GM03348 (cell line): ENCODE measurements at places on chromosomes 7 and 10.

DNA sequence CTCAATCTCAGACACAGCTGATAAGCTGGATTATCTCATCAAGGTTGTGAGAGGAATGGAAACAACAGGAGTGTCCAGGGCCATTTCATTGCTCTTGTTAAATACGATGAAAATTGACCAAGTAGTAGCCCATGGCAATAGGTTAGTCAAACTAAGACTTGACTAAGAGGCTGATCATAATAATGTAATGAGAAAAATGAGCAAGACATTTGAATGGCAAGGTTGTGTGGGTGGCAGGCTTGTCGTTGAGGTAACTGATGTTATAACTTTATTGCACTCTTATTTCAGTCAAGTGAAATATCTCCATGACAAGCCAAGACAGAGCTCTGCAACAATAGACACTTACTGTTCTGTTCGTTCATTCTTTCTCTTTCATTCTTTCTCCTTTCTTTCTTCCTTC, 532.0 kb downstream of the GATA3 start:
- DNase-seq = no peak

DNA sequence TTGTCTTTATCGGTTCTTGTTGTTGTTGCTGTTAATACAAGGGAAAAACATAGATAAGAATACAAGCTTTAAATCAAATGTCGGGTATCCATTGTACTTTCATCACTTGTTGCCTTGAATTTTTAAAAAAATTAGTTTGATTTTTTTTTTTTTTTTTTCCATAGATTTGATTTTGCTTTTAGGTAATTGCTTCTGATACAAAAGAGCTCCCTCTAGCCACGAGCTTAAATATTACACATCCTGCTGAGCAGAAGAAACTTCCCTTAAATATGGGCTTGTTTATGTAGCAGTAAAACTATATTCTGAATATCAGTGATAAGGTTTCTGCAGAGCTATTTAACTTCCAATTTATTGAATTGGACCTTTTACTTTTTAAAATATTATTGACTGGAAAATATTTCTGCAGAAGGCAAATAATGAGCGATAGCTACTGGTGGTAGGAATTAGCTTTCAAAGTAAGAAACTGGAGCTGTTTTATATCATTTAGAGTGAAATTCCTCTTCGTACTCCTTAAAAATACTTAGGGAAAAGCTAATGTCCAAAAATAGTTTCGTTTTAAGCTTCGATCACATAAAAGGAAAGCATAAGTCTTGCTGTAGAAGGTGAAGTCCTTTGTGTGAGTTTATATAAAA, 216.9 kb downstream of the POLR1F start:
- peak; percentile 52 for DNase-seq

GRCh38 chr10:128575761-128576160, 449.5 kb upstream of the MKI67 start:
- no peak for DNase-seq

- no peak for DNase-seq
Observed at GRCh38 chr10:97928897-97929296, 79.3 kb downstream of the GOLGA7B start.

- DNase-seq = no peak
Observed at GRCh38 chr10:63812501-63812900, 291.3 kb downstream of the REEP3 start.

DNA sequence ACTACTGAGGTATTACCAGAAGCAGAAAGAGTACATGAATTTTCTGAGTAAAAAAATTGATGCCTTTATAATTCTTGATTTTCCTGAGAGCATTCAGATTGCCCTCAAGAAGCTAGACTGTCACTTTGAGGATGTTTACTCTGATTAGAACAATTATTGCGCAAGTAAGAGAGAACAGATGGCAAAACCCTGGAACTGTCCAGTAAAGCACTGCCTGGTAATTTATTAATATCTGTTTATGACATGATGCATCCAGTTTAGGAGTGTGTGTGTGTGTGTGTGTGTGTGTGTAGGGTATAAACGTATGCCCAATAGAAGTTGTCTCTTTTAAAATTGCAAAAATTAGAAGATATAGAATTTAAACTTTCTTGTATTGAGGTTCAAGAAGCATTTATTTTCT, 379.7 kb downstream of the PHTF2 start:
- peak; percentile 15 for DNase-seq

DNA sequence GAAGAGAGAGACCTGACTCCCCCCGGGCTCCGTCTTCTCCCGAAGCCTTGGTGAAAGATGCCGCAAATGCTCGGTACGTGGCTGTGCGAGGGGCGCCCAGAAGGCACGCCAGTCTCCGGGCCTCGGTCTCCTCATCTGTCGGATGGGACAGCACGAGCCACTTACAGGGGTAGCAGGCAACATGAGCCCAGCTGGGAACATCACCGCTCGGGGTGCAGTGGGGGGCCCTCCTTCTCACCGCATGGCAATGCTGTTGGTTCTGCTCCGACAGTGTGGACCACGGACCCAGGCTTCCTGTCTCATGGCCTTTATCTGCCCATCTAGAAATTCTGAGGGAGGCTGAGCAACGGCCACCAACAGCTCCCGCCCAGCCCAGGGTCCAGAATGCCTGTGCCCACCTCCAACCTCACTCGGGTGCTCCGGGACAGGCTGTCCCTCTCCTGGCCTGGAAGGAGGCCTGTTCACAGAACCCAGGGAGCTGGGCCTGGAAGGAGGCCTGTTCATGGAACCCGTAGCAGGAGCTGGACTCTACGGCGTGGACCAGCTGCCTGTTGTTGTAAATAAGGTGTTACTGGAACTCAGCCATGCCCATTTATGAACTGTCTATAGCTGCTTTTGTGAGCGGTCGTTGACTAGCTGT, 15.8 kb downstream of the ADAP1 start:
- DNase-seq = no peak

DNA sequence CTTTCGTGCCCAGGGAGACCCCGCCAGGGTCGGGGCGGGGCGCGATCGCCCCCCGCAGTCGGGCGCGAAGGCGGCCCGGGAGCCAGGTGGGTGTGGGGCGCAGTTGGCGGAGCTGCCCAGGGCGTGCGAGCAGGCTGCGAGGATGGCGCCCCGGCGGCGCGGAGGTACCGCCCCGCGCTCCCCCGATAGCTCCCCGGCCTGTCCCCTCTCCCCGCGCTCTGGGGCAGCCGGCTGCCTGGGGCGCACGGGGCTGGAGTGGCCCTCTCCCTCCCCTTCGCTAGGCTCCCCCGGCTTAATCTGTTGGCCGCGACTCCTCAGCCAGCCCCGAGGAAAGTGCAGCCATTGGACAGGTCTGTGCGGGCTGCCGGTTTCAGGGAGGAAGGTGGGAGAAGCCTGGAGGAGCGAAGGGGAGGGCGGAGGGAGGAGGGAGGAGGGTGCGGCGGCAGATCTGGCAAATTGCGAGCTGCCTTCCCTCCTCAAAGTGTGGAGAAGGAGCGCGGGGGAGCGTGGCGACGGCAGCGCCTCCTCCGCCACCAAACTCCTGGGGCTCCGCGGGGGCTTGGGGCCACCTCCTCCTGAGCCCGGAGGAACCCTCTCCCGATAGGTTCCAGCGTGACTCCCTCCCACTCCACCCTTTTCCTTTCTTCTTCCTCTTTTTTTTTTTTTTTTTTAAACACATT, 361 bp upstream of the PLXDC2 start:
- peak; percentile 42 for DNase-seq

GRCh38 chr7:32868116-32868515, 23.4 kb downstream of the KBTBD2 start:
- DNase-seq = no peak

DNA sequence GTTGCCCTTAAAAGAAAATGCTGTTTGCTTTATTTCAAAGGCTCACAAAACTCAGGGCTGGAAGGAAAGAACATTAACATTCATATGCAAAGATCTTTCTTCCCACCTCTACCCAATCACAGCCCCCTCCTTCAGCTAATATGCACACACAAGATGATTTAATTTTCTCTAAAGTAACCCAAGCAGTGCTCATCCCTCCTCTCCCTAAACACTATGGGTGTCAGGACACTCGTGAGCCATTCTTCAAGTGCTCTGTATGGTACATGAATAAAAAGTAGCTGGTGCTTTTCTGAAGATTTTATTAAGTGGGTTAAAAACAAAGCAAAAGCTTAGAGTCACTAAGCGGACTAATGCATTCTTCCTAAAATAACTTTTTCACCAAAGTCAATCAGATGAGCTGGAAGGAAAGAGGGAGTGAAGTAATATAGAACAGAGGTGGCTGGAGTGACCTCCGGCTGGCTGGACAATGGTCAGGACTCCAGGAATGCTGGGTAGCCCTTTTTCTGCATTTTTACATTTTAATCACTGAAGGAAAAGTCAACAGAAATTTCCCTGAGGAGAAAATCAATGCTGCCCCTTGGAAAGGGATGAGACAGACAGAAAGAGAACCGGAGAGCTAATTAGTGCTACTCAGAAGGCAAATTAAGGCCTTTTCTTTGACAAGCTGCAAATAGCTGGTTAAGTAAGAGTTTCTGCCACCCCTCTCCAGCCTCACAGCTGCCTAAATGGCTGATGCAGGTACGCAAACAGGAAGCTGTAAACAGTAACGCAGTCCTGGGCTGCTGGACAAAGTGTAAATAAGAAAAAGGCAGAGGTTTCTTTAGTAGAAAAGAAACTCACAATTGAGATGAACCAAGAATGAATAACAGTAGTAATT, 6.6 kb downstream of the DGKI start:
- DNase-seq = no peak

GRCh38 chr7:2662273-2663120, 25.5 kb upstream of the AMZ1 start:
- no peak for DNase-seq

DNA sequence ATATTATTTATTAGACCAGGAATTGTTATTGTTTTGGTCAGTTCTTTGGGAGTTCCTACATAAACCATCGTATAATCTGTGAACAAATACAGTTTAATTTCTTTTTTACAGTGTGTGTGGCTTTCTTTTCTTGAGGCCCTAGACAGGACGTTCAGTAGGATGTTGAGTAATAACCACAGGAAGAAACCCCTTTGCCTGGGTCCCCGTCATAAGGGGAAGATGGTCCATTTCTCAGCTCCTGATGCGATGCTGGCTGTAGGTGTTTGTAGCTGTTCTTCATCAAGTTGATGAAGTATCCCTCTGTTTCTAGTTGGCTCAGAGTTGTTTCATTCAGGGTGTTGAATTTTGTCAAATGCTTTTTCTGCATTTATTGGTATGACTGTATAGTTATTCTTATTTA, 219.7 kb upstream of the ADARB2 start:
- no peak for DNase-seq
